ENCODE measurements at places on chromosomes 3 and 15.

DNA sequence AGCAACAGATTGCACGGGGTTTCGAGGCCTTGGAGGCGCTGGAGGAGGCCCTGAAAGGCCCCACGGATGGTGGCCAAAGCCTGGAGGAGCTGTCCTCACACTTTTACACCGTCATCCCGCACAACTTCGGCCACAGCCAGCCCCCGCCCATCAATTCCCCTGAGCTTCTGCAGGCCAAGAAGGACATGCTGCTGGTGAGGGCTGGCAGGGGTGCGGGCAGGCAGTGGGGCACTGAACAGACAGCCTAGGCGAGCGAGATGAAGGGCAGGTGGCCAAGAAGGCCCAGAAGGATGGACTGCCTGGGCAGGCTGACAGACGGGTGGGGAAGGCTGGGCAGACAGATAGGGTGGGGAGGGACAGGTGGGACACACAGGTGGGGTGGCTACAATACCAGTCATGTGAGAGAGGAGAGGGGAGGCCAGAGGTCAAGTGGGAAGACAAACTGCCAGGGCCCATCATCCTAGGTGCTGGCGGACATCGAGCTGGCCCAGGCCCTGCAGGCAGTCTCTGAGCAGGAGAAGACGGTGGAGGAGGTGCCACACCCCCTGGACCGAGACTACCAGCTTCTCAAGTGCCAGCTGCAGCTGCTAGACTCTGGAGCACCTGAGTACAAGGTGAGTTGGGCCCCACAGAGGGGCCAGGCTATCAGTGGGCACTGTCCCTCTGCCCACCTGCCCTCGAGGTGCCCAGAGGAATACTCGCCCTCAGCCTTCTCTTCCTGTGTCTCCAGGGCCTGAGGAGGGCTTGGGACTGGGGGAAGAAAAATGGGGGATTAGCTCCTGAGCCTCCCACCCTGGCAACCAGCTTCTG lies 3.1 kb downstream of the PARP3 start:
- DNase-seq: no peak

DNA sequence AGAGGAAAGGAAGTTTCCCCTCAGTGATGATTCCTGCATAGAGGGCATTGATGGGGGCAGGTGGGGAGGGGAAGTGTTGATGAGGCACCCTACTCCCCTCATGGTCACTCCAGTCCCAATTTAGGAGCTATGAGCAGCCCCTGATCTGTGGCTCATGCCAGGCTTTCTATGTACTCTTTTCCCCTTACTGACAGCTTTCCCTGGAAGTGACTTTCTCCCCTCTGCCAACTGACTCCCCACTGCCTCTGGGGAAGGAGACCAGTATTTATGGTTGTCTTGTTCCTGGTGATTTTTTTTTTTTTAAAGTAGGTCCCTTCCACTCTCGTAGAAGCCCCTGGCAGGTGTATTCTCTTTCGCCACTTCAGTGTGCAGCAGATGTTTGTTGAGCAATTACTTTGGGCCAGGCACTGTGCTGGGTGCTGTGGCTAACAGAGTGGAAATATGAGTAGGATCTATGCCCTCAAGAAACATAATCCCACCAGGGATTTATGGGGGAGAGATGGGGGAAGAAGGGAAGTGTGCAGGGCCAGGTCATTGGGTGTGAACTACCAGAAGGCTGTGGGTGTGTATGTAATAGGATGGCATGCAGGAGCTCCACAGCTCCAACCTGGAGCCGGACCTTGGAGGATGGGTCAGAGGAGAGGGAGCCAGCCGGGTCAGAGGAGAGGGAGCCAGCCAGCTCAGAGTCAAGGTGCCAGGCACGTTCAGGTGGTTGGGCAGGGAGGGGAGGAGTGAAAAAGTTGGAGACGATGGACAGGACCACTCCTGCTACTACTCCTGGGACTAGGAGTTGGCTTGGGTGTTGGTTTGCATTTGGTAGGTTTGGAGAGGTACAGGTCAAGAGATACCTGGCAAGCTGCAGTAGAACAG lies 3.5 kb downstream of the SMAD6 start:
- DNase-seq: no peak

DNA sequence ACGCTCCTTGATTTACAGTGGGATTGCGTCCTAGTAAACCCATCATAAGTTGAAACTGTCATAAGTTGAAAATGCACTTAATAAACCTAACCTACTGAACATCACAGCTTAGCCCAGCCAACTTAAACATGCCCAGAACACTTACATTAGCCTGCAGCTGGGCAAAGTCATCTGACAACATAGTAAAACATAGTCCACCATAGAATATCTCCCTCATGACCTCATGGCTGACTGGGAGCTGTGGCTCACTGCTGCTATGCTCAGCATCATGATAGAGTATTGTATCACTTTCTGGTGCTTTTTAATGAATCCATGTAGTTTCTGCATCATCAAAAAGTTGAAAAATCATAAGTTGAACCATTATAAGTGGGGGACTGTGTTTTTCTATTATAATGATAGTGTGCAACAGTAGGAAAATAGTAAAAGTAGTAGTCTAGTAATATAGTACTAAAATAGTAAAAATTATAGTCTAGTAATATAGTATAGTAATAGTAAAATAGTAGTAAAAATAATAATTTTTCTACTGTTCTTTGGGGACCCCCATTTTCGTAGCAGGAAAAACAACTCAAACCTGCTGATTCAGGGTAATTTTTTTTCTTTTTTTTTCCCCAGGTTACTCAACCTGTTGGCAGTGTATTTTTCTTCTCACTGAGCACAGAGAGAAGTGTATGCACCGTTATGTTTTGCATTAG lies 233.5 kb downstream of the MYRIP start:
- no peak for DNase-seq

DNA sequence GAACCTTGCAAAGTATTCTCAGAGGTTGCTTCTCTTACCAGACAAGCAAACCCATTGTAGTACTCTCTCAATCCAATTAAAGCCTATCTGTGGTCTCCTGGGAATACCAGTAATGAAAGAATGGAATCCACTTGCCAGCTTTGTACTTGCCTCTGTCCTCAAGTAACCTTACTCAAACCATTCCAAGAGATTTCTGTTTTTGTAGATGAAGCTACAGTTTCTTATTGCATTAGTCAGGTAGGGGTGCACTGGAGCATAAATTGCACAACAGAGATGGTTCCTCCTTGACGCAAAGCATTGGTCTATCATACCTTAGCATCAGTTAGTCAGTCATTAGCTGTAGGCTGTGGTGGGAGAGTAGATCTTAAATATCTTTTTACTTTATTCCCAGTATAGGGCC lies 52.9 kb downstream of the BTLA start:
- no peak for DNase-seq

GRCh38 chr3:94401466-94401865 lies 338.6 kb downstream of the NSUN3 start:
- DNase-seq: no peak

GRCh38 chr3:151816091-151816604 lies 2.2 kb downstream of the AADAC start:
- no peak for DNase-seq

DNA sequence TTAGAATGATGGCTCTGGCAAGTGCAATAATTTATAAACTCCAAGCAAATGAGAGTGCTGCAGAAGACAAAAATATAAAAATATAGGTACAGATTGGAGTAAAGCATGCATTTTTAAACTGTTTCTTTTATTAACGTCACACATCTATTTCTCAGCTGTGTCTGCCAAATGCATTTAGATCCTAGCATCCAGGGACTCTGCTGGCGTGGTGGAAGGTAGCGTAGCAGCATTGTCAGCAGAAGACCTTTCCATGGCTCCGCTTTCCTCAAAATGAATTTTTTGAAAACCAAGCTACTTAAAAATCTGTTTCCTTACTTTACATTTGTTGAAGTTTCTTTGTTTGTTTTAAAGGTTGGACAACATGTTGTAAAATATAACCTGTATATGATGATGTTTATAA lies 16.3 kb upstream of the ATP10A start:
- no peak for DNase-seq

DNA sequence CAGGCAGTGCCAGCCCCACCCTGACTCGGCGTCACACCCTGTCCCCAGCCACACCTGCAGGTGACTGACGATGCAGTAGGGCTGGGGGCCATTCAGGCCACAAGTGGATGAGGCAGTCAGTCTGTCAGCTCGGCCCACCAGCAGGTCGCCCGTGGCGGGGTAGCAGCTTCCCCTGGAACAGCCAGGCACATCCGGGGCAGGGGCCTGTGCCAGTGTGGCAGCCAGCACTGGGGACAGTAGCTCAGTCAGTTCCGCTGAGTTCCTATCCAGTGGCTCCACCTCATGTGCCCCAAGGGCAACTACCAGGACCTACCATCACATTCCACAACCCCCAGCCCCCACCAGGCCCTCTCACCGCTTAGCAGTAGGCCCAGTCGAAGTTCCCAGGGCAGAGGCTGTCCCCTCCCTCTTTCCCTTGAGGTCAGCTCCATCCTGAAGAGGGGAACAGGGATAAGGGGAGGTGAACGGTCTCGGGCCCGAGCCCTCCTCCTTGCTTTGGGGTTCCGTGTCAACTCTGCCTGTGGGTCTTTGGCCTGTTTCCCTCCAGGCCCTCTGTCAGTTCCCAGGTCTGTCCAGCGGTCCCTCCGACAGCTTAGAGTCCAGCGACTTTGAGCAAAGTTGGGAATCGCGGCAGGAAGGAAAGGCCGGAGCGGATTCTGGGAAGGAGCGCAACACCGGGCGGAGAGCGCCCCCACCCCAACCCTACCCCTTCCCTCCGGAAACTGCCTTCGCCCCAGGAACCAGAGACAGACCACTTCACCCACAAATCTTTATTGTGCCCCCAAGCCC lies at the start of gene LAMB2:
Gene LAMB2 (minus strand): TSS at position 614 of the 789 bp plus-strand sequence. CDS start 183 bp downstream, at position 431.
- peak; percentile 34 for DNase-seq

DNA sequence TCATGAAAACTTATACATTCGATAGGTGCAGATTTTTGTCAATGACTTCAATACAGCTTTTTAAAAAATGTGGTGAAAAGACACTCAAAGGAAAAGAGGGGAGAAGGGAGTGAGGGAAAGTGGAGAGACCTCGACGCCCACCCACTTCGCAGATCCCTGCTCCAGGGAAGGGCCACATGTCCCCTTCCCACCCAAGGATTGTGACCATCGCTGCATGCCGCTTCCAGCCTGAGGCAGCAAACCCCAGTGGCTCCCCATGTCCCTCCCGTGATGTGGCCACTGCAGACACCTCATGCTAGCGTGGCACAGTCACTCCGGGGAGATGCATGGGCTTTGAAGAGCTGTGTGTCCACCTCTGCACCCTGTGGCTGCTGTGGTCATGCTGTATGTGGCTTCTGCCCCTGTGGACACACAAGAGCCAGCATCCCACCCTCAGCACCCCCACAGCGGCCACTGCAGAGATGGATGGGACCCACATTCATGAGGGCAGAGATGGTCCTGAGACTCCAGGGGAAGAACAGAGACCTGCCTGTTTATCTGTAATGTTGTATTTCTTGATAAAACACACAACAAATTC lies 230.2 kb downstream of the OCA2 start:
- no peak for DNase-seq

DNA sequence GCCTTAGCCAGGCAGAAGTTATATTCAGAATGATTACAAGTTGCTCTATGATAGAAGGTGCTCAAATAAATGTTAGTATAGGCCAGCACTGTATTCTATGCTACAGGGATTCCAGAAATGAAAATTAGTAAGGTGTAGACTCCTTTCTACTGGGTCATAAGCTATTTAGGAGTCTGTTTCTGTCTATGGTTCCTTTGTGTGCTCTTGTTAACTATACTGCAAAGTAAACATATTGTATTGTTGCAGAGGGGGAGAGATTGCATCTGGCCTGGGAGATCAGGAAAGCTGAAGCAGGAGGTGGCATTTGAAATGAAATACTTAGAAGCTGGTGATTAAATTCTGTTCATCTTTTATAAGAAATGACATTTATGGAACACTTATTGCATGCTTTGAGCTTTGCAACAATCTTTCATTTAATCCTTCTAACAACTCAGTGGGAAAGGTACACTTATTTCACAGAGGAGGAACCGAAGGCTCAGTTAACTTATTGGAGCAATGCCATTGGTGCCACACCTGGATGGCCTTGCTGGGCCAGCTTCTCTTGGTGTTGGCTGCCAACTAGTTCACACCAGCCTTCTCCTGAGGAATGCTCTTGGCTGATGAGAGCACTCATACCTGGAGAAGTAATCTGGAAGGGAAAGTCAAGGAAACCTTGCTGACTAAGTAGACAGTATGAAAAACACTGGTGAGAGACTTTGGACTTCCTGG lies 39.1 kb downstream of the ABHD5 start:
- no peak for DNase-seq

- DNase-seq: no peak
Measured at GRCh38 chr15:78981532-78982313, 36.9 kb upstream of the CTSH start.

- no peak for DNase-seq
Measured at GRCh38 chr3:101259485-101260341, 60.7 kb downstream of the IMPG2 start.

- DNase-seq: no peak
Measured at GRCh38 chr3:28556195-28556594, 207.6 kb upstream of the AZI2 start.

- no peak for DNase-seq
Measured at GRCh38 chr3:126665221-126665936, 10.5 kb upstream of the TXNRD3 start.

DNA sequence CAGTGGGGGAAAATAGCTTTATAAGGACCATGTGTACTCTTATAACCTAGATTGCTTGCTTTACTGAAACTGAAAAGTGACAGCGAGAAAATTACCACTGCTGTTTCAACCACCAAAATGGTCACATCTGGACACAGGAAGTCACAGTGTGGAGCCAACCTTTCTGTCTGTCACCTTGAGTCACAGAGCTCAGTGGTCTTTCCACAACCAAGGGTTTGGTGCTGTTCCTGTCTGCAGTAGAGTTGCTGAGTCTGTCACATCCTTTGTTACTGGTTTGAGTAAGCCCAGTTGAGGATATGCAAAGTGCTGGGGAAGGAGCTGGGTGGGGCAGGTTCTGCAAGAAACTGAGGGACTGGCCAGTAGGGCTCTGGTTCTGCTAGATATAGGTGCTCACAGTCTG lies 139.1 kb upstream of the EIF1B start:
- no peak for DNase-seq

- DNase-seq: no peak
Measured at GRCh38 chr3:160451602-160452001, 2.0 kb upstream of the TRIM59 start.

All from hypothalamus (tissue), 51 donors.